ENCODE measurements at places on chromosomes 12 and 14. TPM values are rescaled to one million over a fixed set of nuclear protein-coding genes. Genes with fewer than 3 reads are reported as not detected.

DNA sequence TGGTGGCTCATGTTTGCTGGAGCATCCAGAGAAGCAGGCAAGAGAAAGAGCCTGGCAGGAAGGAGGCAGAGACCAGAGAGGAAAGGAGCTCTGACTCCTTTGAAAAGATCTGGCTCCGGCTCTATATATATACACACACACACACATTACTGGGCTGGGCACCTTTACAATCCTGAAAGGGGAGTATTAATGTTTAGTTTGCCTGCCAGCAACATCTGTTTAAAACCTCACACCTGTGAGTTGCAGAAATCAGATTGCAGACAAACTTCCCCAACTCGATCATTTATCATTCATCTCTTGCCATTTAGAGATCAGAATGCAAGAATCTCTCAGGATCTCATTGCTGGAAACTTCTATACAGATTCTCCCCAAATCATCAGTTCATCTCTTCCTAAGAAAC lies at the start of gene KRT77:
KRT77 (minus strand) TSS at position 101 of the 400 bp plus-strand sequence; CDS start at position 11, 90 bp downstream.
- DNase-seq, result no peak

DNA sequence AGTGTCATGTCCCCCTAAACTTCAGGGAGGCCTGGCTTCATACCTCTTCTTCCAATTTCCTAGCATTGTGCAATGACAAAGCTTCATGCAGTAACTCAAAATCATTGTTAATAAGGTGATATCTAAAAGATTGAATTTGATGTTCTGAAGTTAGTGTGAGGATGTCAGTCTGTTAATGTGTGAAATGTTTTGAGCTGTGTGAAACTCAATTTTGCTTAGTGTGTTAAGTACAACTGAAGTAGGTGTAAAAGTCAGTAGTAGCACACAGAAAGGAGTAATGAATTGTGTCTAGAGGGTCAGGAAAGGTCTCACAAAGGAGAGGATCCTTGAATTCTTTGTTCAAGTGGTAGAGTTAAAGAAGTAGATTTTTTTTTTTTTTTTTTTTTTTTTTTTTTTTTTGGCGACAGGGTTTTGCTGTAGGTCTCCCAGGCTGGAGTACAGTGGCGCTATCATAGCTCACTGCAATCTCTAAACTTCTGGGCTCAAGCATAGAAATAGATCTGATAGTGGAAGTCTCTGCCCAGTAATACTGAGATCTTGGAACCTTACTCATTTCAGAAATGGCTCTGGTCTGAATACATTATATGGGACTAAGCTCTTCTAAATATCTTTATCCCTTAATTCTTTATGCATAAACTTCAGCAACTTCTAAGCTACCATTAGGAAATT lies 63.9 kb downstream of the FUT8 start:
- DNase-seq, result no peak

DNA sequence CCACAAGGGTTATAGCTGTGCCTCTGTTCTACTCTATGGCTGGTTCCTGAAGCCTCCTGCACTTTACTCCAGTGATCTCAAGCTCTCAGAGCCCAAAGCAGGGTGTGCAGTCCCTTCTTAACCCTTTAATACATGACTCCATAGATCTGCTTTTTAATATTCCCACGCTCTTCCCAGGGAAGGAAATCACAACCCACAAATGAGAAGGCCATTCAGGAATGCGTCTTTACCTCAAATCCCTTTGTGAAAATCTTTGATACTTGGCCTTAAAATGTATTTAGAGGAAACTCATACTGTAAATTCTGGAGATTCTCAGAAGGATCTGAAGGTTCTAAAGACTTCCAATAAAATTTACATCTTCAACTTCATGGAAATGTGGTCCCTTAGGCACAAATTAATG lies 17.0 kb downstream of the NID2 start:
- peak; percentile 87 for DNase-seq

DNA sequence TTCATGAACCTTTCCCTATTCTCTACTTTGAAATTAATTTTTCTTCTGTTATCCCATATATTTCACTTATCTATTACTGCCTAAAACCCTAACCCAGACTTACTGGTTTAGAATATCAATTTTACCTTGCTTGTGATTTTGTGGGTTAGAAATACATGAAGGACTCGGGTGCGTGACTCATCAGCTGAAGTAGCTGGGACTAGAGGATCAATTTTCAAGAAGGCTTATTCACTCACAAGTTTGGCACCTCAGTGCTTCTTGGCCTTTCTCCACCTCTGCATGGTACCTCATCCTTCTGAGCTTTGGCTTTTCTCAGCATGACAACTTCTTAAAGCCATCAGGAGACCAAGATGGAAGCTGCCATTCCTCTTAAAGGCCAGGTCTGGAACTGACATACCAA lies 57.8 kb downstream of the TMEM117 start:
- DNase-seq, result peak; percentile 85

GRCh38 chr12:41212625-41213024 lies 24.5 kb downstream of the PDZRN4 start:
- DNase-seq, result no peak

DNA sequence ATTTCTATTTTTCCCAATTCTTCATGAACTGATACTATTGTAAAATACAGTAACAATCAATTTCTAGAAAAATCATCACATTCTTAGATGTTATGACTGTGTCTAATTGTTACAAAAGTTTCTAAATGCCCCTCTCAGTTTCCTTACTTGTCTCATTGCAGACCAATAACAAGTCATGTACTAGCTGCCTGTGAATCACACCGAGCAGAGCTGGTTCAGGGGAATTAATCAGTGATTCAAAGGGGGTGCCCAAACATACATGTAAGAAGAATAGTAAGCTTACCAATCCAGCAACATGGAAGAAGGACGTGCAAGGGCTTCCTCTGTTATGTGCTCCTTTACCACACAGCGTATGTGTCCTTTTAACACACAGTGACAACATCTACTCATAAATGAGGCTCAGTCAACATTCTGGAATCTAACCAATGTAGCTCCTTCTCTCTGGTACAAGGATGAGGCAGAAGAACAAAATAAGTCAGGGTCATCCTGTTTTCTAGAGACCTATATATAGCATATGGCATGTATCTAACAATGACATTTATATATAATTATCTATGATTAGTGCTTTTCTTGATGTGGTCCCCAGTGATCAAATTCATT lies 126.4 kb downstream of the SCN8A start:
- no peak for DNase-seq

GRCh38 chr14:51784466-51784865 lies 75.9 kb upstream of the GNG2 start:
- no peak for DNase-seq

DNA sequence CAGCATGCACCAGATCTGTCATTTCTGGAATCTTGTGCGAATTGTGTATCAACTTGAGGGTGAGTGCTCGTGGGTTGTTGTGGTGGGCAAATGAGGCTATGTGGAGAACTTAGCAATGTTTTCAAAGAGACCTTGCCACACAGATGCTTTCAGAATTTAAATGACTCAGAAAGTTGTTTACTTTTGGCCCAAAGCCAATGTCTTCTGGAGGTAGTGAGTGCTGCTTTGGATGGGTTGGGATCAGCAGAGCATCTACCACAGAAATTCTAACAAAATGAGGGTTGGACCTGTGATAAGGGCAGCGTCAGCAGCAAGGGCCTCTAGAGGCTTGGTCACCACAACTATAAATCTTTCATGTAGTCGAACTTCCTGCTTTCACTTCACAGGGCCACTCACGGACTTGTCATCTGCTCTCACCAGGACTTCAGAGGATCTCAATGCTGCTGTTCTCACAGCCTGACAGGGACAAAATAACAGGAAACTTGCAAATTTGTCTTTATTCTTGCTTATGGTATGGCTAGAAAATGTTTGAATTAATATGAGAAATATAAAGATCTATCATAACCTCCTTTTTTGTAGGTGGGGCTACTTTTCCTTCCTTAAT lies 111.4 kb downstream of the DACT1 start:
- peak; percentile 98 for DNase-seq

GRCh38 chr12:130879781-130880389 lies 8.0 kb downstream of the RAN start:
- DNase-seq, result no peak

DNA sequence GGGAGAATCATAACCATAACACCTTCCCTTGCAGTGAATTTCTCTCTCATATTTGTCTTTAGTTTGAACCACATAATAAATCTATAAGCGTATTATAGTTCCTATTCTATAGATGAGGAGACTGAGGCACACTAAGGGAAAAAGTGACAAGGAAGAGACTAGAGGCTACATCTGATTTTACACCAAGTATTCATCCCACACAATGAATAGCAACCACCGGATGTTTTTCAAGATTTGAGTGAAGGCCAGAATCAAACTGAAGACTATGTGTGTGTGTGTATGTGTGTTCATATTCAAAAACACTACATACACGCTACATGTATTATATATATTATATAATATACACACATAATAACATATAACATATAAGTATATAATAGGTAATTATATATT lies 4.7 kb downstream of the ASB2 start:
- no peak for DNase-seq

Gene CCDC177
- polyA plus RNA-seq, result not detected

Gene TSPAN11
- polyA plus RNA-seq, result 0.30 TPM

Gene ARG2
- 1.3 TPM for polyA plus RNA-seq

Gene CATSPERB
- not detected for polyA plus RNA-seq

Gene CCDC196
- not detected for polyA plus RNA-seq

Gene SERPINA4
- polyA plus RNA-seq, result not detected

Gene ARHGAP5
- 7.5 TPM for polyA plus RNA-seq

Gene CAPZA3
- not detected for polyA plus RNA-seq

Gene KSR2
- polyA plus RNA-seq, result not detected

Gene OVCH1
- 0.05 TPM for polyA plus RNA-seq

All from IMR-90 (cell line).